Activated T-helper 2 cell treated with anti-CD3 and anti-CD28 coated beads, Interferon-gamma antibody, Interleukin-2, Interleukin-4, amounts not matched to agents 10 μg/mL and 5 μg/mL and 100 μg/mL, durations not matched to agents 14 hours and 24 hours and 36 hours (primary cell): ENCODE measurements at places on chromosomes 7 and 10. TPM values are rescaled to one million over a fixed set of nuclear protein-coding genes. Genes with fewer than 3 reads are reported as not detected.

DNA sequence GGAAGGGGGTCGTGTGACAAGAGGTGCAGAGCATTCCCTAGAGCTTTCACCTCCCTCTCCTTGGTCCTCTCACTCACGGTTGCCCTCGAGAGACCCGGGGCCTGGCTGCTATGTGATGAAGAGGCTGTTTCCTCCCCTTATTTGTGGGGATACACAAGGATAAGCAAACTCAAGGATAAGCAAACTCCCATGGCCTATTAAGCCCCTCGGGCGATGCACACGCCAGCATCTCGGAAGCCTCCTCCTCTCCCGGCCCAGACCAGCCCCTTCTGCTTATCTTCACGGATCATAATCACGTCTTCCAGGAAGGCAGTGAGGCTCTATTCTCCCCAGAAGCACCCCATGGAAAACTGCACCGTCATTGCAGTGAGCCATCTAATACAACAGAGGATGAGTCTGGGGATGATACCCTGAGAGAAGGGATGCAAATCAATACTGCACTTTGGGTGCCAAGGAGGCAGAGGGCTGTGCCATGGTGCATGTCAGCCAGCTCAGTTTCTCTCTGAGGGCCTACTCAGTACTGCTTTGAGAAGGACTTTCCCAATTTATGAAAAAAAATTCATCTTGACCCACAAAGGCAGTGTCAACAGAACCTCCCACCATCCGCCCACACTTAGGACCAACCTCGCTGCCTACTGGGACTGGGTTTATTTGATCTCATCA is 22.2 kb downstream of the TMEM273 start:
- DNase-seq: no peak

DNA sequence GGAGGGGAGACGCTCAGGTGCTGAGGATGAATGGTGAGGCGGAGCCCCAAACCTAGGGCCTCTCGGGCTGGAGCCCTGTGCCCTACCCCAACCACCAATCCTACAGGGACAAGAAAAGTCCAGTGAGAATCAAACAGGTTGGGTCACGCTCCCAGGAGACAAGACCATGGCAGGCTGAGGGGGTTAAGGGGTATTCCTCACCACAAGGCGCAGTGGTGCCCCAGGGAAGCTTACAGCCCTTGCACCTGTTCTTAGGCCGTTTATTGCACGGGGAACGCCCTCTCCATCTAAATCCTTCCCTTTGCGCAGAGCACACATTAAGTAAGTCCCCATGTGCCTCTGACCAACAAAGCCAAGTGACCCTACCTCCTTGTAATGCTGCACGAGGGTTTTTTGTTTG is 3.5 kb downstream of the FZD9 start:
- DNase-seq: no peak

- DNase-seq: no peak
Measured at GRCh38 chr10:25808372-25808771, 125.7 kb upstream of the MYO3A start.

GRCh38 chr7:116552602-116553001 is 27.8 kb downstream of the CAV1 start:
- DNase-seq: no peak

- no peak for DNase-seq
Measured at GRCh38 chr7:91083855-91084644, 180.2 kb upstream of the FZD1 start.

DNA sequence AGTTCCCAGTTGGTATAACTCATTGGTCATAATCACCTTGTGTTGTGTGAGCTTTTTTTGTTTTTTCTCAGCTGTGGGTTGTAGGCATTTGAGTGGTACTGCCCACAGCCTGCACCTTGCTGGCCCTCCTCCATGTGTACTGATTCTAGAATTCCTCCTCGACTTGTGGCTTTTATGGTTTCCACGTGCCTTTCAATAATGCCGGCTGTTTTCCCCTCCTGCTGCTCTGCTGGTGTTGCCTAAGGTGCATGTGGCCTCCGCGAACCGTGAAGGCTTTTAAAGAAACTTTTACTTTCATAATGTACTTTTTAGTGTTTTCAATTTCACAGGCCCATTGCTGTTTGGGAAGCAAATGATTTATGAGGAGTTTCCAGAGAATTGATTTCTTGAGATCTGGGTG is 518.0 kb downstream of the REEP3 start:
- no peak for DNase-seq

- DNase-seq: no peak
Measured at GRCh38 chr7:107712896-107713295, 31.0 kb upstream of the CBLL1 start.

The TAS2R3 gene
- 1.2 and 1.5 TPM in 2 replicates for total RNA-seq

The SLC26A4 gene
- 3.6 and 3.9 TPM in 2 replicates for total RNA-seq

The TAC1 gene
- 1.8 and 2.0 TPM in 2 replicates for total RNA-seq

The LHFPL3 gene
- not detected in 2 replicates for total RNA-seq

The ANKRD30A gene
- total RNA-seq: not detected in 2 replicates

The CPVL gene
- 0.11 TPM in 1 of 2 replicates, not detected in the other for total RNA-seq
